ENCODE measurements at places on chromosomes 7 and 10.

DNA sequence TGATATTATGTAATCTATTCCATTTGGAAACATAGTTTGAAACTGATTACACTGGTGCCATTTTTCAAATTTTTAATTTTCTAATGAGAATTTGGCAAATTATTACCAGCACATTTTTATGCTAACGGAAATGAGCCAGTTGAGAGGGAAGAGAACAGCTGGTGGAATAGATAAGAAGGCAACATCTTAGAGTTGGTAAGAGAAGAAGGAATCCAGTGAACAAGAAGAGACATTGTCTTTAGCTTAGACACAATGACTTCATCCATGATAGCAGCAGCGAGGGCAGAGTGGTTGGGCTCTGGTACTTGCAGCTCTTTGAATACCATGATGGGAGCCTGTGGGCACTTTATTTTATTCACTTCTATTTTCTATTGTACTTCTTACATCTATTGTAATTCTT, 89.6 kb downstream of the CHRM2 start:
- DNase-seq: no peak

DNA sequence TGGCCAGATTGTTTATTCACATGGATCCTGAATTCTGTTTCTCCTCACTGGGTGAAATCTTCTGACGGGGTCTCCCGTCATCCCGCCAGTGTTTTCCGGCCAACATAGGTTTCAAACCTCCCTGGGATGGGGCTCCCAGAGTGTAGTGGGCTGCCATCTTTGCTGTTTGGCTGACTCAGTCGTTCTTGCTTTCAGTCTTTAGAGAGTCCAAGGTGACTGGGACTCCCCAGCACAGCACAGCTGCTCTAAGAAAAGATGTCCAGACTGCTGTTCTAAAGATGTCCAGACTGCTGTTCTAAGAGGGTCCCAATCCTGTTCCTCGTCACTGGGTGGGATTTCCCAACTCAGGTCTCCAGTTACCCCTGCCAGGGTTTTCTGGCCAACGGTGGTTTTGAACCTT, 801.9 kb upstream of the IGFBP3 start:
- no peak for DNase-seq

- peak; percentile 42 for DNase-seq
These were observed 24.4 kb upstream of the PPIF start for GRCh38 chr10:79322616-79323543.

DNA sequence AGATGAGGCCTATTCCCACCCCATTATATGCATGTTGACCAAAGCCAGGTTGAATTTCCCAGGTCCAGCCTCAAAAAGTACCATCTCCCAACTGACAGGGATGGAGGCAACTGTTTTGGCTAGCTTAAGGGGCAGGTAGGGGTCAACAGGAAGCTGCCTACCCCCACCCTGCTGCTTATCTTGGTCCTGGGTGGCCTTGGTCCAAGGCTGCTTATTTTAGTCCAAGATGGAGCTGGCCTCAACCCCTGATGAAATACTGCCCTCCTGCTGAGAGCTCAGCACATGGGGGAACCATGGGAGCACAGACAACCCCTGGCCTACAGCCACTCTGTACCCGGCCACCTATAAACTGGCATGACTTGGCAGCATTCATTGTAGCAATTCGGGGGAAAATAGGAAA, 23.1 kb downstream of the MYO1G start:
- DNase-seq: no peak

- DNase-seq: no peak
These were observed 318.0 kb downstream of the GRID1 start for GRCh38 chr10:86048571-86048970.

GRCh38 chr7:24570983-24571382, 2.3 kb upstream of the PALS2 start:
- DNase-seq: no peak

DNA sequence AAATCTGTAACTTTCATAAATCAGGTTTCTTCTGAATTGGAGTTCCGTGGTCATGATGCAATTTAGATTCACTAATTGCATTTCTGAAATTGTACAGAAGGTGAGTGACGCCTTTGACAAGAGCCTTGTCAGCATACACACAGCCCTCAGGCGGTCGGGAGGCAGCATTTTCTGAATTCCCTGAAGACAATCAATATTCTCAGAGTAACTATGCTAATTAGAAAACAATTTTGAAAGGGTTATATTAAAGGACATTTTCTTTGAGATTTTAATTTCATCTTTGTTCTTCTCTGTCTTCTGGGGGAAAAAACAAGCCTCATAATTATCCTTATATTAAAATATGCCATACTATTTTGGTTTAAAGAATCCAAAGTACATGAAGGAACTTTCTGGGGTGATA, 55.2 kb upstream of the SLC26A5 start:
- DNase-seq: peak; percentile 32

- DNase-seq: peak; percentile 5
These were observed 122.0 kb downstream of the PLCE1 start for GRCh38 chr10:94115725-94116124.

- no peak for DNase-seq
These were observed 137.0 kb upstream of the FGFR2 start for GRCh38 chr10:121735263-121735662.

GRCh38 chr10:70649526-70649925, 22.8 kb upstream of the ADAMTS14 start:
- peak; percentile 69 for DNase-seq

DNA sequence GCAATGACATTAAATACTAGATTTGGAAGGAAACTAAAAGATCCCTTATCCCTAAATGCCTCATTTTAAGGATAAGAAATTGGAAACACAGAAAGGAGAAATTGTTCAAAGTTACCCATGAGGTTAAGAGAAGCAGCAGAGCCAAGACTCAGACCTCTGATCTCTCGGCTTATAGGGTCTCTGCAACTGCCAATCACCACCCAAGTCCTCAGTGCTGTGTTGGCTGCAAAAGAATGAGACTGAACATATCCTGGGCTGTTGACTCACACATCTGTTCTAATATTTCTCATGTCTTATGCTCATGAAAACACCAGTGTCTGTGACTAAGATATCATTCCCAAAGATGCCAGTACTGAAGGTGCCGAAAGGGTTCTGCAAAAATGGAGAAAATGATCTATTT, 153.3 kb downstream of the XPNPEP1 start:
- no peak for DNase-seq

DNA sequence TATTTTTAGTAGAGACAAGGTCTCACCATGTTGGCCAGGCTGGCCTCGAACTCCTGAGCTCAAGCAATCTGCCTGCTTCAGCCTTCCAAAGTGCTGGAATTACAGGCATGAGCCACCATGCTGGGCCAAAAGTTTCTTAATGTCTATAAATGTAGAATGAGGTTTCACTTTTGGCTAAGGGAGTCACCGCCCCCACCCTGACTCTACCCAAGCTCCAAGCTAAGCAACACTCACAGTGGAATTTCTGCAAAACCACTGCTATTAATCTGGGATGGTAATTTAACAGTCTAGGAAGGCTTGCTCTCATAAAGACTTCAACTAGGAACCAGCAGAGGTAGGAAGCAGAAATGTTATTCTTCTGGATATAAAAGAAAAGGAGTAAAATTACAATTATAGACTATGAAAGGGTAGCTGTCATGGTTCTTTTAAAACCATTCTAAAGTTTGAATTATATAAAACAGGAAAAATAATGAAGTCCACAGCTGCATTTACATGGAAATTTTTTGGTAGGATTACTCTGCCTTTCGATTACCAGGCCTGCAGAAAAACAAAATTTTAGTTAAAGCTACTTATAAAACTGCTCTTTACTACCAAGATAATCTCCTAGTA, 211.6 kb downstream of the SFMBT2 start:
- no peak for DNase-seq

DNA sequence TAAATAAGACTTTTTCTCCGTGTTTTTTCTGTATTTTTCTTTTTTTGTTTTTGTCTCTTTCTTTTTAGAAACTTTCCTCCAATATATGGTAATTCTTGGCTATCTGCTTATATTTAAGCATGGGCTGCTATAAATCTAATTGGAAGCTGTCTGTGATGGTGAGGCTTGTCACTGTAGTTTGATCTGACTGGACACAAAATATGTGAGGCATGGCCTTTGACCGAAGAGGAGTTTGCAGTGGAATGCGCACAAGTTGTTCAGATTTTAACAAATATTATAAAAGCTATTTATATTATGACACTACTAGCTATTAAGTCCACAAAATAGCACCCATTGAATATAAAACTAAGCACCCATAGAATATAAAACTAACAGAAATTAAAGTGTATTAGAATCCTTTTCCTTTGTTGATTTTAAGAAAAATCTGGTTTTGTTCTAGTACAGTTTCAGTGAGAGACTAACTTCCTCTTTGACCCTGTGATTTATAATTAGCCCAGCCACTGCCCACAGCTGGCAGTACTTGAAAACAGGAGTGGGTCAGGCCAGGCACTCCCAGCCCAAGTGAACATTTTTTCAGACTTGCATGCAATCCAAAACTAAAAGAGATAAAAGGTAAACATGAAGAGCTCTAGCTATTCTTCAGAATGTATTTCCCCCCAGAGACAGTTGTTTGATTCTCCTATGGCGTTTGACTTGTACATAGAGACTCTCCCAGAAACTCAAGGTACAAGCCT, 69.9 kb upstream of the FGL2 start:
- DNase-seq: no peak

GRCh38 chr7:57868771-57869483, 418.9 kb downstream of the ZNF716 start:
- DNase-seq: no peak

DNA sequence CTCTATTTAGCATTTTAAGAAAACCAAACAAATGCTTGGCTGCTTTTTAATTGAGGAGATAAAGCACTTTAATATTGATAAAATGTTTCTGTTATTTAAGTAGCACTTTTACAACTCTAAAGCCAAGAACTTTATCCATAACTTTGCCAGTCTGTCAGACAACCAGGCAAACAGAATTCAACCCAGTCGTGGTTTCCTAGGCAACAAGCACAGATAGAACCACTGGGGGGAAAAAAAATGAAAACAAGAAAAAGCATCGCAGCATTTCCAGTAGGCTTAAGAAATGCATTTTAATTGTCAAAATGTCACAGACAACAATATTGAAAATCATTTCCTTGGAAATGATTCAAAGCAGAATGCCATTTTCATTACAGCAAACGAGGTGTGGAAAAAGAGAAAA, 323.4 kb downstream of the PARD3 start:
- no peak for DNase-seq

GRCh38 chr10:105718207-105718995, 1077.3 kb downstream of the SORCS3 start:
- DNase-seq: no peak

DNA sequence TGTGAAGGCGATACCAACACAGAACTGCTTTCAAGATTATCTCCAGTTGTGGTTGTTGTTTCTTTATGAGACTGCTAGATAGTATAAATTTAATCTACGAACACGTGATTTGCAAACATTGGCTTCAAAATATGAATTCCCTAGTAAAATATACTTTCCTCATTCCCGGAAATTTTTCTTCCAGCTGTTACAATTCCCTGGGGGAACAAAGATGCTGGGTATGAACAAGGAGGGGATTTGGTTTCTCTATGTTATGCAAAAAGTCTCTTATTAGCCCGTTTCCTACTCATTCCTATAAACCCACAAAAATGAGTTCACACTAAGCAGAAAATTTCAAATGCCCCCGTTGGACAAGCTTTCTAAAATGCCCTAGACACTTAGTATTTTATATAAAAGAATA, 928.3 kb downstream of the CNTNAP2 start:
- DNase-seq: no peak

DNA sequence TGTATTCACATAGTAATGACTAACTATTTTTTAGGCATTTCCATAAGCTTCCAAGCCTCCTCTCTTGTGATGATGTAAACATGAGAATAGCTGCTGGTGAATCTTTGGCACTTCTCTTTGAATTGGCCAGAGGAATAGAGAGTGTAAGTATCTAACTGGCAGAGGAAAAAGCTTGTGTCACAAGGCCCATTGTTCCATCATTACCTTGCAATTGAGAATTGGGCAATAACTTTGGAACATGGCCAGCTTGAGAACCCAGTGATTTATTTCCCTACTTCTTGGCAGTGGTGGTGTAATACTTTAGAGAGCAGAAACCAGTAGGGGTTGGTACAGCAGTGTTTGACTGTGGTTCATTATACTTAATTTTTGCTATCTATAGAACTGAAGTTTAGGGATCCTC, 12.0 kb downstream of the IFRD1 start:
- DNase-seq: peak; percentile 43

DNA sequence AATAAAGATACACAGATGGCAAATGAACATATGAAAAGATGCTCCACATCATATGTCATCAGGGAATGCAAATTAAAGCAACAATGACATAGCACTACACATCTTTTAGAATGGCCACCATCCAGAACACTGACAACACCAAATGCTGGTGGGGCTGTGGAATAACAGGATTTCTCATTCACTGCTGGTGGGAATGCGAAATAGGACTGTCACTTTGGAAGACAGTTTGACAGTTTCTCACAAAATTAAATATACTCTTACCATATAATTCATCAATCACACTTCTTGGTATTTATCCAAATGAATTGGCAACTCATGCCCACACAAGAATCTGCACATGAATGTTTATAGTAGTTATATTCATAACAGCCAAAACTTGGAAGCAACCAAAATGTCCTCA, 68.2 kb downstream of the NPSR1 start:
- DNase-seq: no peak

GRCh38 chr7:122492007-122492406, 187.5 kb upstream of the FEZF1 start:
- DNase-seq: no peak

DNA sequence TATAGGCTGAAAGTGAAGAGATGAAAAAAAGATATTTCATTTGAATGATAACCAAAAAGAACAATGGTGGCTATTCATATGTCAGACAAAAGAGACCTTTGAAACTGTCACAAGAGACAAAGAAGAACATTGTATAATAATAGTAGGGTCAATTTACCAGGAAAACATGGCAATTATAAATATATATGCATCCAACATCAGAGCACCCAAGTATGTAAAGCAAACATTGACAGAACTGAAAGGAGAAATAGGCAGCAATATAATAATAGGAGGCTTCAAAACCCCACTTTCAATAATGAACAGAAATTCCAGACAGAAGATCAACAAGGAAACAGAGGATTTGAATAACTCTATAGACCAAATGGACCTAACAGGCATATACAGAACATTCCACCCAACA, 876.2 kb downstream of the GRID1 start:
- DNase-seq: no peak

- DNase-seq: no peak
These were observed 72.1 kb downstream of the ADCY1 start for GRCh38 chr7:45646207-45646821.

Measured in trophoblast cell (in vitro differentiated cells and primary cell).